ENCODE measurements at places on chromosomes 6 and 20. TPM values are rescaled to one million over a fixed set of nuclear protein-coding genes. Genes with fewer than 3 reads are reported as not detected.

GJA10 gene
- total RNA-seq = not detected

ZNF391 gene
- 4.2 TPM for total RNA-seq

VSX1 gene
- not detected for total RNA-seq

RAET1G gene
- 0.61 TPM for total RNA-seq

DBNDD2 gene
- total RNA-seq = 11.7 TPM

HRH3 gene
- total RNA-seq = not detected

OTOR gene
- not detected for total RNA-seq

VWA7 gene
- total RNA-seq = 4.6 TPM

SLC4A11 gene
- 8.8 TPM for total RNA-seq

TXLNB gene
- 1.3 TPM for total RNA-seq

SPATS1 gene
- 4.4 TPM for total RNA-seq

RUNX2 gene
- total RNA-seq = 3.5 TPM

All from lung (tissue), 17 donors.